ENCODE measurements at places on chromosomes 11 and 22.

DNA sequence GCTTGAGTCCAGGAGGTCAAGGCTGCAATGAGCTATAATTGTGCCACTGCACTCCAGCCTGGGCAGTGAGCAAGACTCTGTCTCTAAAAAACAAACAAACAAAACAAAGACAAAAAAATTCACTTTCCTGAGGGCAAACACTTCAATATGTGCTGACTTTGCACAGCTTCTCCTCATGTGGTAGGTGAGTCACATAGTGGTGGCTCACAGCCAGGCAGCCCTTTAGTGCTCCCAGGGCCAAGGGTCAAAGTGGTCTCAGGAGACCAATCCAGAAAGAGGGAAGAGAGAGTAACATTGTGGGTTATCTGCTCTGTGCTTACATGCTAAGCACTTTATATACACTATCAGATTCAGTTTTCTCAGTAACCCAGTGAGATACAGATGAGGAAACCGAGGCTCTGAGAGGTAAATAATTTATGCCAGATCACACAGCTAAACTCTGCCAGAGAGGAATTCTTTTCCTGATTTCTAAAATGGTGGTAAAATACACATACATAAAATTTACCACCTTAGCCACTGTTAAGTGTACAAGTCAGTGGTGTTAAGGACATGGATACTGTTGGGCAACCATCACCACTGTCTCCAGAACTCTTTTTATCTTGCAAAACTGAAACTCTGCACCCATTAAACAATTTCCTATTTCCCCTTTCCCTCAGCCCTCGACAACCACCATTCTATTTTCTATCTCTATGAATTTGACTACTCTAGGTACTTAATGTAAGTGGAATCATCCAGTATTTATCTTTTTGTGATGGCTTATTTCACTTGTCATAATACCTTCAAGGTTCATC is 231.7 kb upstream of the NARS2 start:
- no peak for DNase-seq

DNA sequence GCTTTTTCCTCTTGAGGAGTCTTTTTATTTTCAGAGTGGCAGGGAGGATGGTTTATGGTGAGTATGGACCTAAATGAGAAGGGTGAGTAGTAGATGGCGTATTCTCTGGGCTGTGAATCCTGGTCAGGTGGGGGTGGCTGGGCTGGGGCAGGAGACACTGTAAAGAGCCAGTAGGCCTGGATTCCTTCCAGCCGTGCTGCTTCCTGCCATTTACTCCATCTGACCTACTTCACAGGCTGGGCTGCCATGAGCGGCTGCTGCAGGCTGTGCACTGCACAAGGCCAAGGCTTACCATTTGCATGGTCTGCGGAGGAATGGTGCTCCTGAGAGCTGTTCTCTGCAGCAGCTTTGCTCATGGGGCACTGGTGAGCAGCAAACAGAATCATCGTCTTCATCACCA is 297.6 kb downstream of the KIRREL3 start:
- DNase-seq, result no peak

DNA sequence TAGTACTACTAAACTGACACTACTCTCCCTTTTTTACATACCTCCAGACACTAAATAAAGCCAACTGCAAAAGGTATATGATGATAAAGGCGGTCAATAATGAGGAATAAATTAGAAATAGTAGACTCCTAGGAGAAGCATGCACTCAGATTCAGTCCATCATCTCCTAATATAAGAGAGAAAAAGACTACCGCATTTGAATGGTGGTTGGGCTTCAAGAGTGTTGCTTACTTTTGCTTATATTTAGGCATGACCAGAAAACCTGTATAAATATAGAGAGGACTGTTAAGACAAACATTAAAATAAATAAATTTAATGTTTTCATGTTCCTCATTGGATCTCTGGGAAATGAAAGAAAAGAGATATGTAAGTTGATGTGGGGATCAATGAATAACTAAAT is 1137.0 kb downstream of the FAM181B start:
- no peak for DNase-seq

- DNase-seq, result no peak
These were observed 99.8 kb downstream of the ZBTB16 start for GRCh38 chr11:114159320-114159719.

DNA sequence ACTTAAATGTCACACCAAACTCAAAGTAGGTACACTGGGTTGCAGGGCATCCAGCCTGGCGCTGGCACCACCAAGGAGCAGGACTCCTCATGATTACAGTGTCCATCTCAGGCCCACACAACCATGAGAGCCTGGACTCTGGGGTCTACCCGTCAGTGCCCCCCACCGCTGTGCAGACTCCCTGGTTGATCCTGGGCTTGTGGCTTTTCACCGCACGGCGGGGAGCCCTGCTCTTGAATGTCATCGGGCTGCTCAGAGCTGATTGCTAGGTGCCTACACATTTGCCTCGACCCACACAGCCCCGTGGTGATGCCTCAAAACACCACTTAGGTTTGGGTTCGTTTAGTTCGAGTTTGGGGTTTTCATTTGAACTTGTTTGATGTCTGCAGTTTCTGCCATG is 63.0 kb downstream of the WNT11 start:
- DNase-seq, result no peak

DNA sequence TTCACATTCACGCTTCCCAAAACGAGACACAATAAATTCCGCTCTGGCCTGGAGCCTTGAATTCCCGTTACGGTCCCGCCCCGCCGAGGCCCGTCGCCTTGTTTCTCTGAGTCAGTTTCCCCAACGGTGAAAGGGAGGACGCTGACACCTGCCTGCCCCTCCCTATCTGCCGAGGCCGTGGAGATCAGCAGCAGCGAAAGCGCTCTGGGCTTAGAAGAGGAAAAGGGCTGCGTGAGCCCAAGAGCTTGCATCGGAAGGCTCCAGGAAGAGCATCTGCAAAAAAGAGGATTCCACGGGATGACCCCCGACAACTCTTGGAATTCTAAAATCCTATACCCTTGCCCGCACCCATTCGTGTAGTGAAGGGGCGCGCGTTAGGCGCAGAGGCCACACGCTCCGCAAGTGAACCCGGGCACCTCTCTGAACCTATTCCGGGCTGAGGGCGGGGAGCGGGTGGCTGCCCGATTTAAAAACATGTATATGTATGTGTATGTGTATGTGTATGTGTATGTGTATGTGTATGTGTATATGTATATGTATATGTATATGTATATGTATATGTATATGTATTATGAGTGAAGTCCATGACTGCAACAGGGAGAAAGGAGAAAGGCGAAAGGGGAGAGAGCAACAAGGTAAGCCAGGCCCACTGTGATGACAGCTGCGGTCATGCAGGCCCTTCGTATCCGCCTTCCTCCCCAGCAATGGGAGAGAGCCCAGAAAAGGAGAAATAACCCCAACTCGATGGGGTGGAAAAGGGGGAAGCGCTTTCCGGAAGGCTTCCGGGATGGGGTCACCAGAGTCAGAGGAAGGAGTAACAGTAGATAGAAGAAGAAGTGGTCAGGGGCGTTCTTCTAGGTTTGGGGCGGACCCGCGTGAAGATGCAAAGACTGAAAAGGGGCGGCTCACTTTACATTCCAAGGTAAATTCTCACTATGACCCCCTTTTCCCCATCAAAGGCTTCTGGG is 948 bp upstream of the MRTFA start:
- DNase-seq, result no peak

DNA sequence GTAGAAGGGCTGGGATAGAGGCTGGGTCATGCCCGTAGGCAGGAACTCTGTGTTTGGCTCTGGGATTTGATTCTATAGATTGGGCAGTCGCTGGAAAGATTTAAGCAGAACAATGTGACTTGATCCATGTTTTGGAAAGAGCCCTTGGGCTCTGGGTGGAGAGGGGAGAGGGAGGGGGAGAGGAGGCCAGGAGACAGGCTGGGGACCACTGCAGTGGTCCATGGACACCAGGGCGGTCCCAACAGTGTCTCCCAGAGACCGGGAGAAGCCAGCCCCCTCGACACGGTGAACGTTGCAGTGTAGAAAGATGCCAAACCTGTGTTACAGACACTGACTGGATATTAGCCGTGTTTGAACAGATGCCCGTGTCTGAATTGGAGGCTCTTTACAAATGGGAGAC is 19.5 kb downstream of the PVALB start:
- no peak for DNase-seq

DNA sequence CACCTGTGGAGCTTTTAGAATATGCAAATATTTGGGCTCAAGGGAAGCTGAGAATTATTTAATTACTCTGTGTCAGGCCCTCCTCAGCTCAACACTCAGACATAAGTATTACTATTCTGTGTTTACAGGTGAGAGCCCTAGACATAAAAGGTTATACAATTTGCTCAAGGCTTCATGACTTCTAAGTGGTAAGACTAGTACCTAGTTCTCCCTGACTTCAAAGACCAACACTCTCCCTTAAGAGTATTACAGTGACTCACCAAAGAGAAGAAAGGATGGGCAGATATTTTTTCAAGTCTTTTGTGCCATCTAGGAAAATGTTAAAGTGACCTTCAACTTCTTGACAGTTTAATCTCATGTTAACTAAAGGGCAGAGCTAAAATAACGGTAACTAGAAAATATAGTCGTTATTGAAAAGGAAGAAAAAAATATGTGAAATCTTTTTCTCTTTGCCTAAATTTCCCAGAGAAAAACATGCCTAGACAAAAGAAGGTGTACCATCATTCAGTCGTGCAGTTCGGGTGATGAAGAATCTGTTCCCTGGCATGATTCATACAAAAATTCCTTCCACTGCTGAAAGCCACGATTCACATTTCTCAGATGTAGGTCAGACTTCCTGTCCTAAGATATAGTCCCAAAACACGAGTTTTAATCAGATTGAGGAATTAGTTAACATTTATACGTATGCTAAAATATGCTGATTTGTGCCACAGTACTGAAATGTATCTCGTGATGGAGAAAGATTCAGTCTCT is 849.1 kb upstream of the API5 start:
- no peak for DNase-seq

DNA sequence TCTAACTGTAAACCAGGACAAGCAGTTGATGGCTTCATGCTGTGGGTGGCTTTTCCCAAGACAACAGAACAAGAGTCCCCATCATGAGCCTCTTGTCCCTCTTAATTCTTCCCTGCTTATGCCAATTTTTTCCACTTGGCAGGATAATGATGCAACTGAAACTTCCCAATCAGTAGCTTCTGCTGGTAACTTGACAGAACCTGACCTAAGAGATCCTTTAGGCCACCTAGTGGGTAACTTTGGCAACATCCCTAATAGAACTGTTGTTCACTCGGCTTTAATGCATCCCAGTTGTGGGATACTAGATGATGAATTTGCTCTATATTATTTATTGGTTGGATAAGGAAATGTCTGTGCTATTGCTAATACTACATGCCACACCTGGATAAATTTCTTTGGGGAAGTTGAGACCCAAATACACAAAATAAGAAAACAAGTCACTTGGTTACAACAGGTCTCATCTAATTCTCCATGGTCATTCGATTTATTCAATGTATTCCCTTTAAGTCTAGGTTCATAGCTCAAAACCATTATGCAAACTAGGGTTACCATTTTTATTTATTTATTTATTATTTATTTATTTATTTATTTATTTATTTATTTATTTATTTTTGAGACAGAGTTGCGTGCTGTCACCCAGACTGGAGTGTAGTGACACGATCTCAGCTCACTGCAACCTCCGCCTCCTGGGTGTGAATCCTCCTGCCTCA is 41.4 kb upstream of the NFAM1 start:
- no peak for DNase-seq

DNA sequence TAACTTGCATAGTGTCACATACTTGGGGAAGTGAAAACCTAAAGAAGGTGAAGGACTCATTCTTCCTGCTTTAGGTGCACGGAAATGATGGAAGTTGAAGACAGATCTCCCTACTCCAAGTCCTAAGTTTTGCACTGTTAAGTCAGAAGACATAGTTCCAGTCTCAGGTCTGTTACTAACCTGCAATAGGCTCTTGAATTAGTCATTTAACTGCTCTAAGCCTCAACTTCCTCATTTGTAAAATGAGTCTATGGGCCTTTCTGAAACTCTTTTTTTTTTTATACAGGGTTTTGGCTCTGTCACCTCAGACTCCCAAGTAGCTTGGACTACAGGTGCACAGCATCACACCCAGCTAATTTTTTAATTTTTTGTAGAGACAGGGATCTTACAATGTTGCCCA is 30.8 kb upstream of the POU2AF1 start:
- peak; percentile 18 for DNase-seq

GRCh38 chr22:41857155-41857859 is 24.4 kb downstream of the SREBF2 start:
- DNase-seq, result no peak

DNA sequence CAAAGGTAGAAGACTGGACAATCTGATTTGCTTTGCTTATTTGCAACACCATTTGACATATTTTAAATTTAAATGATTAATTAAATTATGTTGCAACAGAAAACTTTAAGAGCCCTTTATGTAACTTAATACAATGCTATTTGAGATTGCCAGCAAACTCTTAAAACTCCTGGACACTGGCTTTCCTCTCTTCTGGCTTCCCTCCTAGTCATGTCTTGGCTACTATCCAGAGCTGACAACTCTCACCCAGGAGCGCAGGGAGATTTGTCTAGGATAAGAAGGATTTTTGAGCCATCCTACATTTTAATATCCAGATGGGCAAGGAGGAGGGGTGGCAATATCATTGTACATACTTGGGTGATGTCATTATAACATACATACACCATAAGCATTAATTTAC is 134.3 kb downstream of the ELP4 start:
- no peak for DNase-seq

DNA sequence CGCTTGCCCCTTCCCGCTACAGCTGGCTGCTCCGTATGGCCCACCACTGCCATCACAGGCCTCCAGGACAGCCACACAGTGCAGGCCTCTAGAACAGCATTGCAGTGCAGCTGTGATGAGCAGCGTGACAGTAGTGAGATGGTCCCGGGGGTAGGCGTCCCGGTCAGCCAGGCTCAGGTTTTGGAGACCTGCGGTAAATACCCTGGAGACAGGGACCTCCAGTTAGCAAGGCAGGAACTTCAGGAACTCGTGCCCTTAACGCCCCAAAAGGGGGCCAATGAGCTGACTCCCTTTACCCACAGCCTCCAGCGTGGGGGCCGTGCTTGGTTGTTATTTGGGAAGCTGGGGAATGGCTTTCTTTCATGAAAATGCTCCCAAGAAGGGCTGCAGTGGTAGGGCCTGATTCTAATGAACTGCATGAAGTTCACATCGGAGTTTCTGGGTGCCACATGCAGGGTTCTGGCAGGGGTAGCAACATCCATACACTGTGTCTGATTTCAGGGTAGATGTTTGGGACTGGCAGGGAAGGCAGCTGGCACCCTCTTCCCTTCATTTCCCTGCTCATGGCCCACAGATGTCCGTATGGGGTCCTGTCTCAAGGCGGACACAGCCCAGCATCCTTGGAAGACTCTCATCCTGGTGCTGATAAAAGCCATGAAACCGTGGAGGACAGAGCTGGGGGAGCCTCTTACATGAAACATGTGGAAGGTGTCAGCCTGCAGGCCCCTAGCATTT is 440.5 kb downstream of the TBC1D22A start:
- DNase-seq, result no peak

GRCh38 chr11:13970986-13971385 is 8.5 kb downstream of the SPON1 start:
- DNase-seq, result no peak

- DNase-seq, result no peak
These were observed 330.5 kb downstream of the NXPE2 start for GRCh38 chr11:115008799-115009198.

GRCh38 chr11:45354976-45355705 is 69.0 kb upstream of the SYT13 start:
- DNase-seq, result peak; percentile 56

GRCh38 chr11:70493891-70494290 is 95.6 kb downstream of the CTTN start:
- DNase-seq, result no peak

Measured in GM18507 (cell line).